ENCODE measurements at places on chromosomes 2 and 18.

- no peak for DNase-seq
Observed at GRCh38 chr2:237911363-237912017, 52.1 kb downstream of the RAMP1 start.

GRCh38 chr2:109527846-109528705 is 85.7 kb downstream of the SEPTIN10 start:
- DNase-seq, result no peak

DNA sequence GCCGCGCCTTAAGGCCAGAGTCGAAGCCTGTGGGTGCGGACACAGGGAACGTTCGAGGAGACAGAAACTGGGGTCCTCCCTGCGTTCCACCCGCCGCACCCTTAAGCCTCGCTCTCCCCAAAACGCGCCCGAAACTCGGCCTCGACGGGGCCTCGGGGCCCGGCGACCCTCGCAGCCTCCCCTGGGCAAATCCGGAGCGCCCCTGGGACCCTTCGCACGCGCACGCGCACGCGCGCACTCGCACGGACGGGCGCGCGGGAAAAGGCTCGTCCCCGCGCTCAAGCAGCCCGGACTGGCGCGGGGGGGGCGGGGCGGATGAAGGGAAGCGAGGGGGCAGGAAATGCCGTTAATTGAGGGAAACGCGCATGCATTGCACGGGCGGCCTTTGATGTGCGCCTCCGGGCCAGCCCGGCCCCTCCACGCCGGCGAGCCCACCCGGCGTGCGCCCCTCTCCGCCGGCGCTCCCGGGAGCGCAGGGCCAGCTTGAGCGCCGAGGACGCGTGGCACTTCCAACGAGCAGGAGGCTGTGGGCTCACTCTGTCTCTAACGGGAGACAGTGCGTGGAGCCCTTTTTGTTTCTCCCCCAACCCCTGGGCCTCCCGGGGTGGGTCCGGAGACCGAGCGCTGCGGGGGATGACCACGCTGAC is 5.4 kb upstream of the SALL3 start:
- DNase-seq, result no peak

GRCh38 chr2:145184741-145185651 is 665.1 kb upstream of the ZEB2 start:
- no peak for DNase-seq

DNA sequence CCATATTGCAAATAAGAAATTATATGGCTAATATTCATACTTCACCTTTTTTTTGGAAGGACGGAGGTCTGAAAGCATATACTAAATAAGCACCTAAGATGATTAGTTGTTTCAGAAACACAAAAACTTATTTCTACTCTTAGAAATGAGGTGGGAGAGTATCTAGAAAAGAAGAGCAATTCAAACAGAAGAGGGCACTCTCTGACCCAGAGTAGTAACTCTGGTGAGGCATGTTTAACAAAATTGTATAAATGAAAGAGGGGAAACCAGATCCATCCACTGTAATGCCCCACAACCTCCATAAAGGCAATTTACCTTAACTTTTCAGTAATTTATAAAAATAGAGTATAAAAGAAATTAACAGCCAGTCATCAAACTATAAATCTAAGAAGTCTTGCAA is 669.6 kb upstream of the VRK2 start:
- no peak for DNase-seq

- DNase-seq, result no peak
Observed at GRCh38 chr2:221549143-221549542, 23.0 kb downstream of the EPHA4 start.

DNA sequence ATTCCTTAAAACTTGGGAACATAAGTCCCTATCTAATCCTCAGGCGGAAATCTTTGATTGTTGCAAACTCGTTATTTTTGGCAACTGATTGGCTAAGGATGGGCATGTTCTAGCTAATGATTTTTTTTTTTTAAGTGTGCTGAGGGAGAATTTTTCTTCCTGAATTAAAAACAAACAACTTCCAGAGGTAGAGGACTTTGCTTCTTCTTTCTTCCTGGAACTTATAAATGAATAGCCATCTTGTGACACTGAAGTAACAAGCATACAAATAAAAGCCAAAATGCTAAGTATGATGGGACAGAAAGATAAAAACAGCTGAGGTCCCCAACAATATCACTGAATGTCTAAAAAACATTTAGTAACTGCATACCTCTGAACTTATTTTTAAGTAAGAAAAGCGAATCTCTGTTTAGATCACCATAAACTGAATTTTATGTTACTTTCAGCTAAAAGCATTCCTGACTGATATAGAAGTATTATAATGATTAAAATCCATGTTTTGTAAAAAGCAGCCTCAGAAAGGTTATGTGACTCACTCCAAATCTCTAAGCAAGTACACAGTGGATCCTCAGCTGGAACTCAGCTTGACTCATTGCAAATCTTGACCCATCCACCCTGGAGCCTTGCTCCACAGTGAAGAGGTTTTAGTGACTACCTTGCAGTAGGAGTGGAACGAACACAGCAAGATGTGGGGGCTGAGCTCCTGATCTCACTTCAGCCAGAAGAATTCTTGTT is 344.4 kb downstream of the CLIP4 start:
- no peak for DNase-seq

DNA sequence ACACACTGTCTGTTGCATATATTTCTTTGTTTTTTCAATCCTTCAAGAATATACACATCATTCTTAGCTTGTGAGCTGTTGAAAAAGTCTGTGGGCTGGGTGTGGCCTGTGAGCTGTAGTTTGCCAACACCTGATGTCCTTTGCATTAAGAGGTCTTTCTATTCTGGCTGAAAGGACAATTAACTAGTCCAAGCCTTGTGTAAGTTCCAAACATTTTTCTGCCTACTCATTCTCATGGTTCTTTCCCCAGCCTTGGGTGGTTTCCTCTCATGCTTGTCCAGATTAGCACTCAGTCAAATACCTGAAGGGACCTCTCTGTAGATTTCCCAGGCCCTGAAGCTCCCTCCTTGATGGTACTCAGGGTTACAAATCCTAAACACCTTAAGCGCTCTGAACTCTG is 57.8 kb upstream of the NABP1 start:
- DNase-seq, result no peak

GRCh38 chr2:147174824-147175254 is 670.0 kb upstream of the ACVR2A start:
- DNase-seq, result no peak

DNA sequence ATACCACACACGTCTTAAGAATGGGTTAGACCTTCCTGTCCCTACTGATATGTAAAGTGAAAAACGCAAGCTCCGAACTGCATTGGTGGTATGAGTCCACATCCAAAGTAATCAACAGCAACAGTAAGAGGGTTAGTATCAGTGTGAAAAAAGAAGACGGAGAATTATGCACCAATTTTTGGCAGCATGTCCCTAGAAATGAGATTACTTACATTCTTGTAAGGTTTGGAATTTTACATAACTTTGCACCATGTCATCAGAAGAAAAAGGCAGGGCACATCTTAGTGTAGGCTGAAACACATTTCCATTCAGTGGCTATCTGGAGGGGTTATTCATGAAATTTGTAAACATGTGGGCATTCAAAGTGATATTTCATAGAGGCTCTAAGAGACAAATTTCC is 88.2 kb downstream of the LONRF2 start:
- DNase-seq, result no peak

DNA sequence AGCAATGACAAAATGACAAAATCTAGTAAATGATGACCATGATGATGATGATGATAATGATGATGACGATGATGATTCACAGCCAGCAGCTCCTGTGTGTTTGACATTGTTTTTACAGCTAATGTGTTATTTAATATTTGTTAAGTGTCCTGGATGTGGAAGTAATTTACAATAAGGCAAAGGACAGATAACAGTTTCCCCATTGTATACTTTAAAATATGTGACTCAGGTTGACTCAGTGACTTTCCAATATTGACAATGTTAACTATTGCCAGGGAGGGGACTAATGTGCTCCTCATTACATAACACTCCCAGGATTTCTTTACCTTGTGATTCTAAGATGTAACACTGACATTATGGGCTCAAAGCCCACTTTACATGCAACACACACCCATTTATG is 602.2 kb downstream of the FBXO15 start:
- DNase-seq, result no peak

DNA sequence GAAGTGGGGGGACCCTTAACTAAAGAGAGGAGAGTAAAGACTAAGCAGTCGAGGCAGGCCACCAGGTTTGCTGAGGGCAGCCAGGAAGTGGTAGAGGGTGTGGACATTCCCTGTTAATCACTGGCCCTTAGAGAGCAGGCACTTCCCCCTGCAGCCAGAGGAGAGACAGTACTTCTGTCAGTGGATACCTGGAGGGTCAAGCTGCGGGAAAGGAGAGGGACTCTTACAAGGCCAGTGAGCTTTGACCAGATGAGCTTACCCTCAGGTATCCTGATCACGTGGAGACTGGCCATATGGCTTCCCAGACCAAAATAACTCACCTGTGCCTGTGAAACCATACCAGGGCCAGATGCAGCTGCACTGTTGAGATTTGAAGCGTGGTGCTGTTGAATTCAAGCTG is 28.6 kb downstream of the ITGA6 start:
- no peak for DNase-seq

DNA sequence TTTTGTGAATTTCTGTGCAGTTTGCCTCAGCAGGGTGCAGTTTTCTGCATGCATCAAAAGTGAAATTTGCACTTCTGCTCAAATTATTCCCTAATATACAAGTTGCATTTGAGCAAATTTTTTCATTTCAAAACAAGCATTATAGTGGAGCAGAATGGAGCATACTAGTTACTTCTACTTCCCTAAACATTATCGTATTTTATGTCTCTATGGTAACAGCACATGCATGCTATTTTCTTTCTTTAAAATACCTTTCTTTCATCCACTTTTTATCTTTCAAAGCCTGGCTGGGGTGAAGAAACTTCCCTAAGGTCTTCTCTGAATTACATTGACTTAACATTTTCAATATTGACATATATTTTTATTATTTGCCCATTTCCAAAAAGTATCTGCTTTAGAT is 11.2 kb downstream of the RHBDD1 start:
- no peak for DNase-seq

DNA sequence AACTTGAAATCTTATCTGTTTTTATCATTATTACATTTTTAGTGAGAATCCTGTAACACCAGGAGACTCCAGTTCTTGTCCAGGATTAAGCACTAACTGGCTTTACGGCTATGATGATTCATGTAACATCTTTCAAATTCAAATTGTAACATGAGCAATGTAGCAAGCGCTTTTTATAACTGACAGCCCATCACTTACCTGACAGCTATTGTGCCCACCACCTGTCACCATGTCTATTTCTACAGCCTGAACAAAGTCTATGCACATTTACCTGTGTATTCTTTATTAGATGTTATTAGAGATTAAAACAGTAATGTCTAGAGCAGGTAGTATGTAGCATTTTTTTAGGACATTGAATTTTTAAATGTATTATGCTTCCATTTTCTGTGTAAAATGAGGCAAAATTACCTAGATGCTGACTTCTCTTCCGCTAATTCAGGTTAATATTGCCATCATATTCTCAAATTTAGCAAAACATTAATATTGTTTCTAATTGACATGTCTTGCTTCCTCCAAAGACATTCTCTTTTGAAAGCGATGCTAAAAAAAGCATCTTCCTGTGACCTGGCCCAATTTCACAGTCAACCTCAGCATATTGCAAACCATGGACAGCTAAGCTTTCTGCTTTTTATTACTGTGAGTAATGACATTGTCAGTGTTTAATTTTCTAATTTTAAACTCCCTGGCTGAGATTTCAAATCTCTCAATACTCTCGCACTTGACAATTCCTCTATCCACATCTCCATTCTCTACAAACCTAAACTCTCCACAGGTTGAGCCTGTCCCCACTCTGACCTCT is 37.8 kb downstream of the RIT2 start:
- DNase-seq, result no peak

- no peak for DNase-seq
Observed at GRCh38 chr2:20416723-20417122, 30.2 kb upstream of the RHOB start.
